OCI-M1 (cell line): ENCODE measurements at places on chromosomes 2 and 18.

DNA sequence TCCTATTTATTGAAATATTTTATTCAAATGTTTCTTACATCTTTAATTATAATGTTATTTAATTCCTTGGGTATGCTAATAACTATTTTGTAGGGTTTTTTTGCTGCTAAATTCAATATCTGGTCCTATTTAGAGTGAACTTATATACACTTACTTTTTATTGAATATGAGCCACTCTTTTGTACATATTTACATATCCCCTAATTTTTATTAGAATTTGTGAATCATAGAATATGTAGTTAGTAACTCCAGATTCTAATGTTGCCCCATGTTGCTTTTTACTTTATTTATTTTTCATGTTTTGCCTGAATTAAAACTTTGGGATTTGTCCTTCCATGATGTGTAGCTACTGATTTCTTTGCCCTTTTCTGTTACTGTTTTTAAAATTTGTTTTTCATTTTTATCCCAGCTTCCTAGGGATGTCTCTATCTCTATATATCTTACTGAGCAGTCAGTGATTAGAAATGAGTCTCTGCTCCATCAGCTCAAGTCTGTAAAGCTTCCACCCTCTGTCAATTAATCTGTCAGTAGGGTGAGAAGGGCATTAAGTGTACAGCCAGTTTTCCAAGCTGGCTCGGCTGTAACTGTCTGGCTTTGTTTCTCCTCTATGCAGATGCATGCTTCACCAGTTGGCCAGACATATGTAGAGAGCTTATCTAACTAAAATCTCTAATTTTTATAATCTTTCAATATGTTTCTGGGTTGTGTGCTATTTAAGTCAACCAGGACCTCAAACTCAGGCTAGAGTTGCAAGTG is 256.9 kb downstream of the CDH19 start:
- DNase-seq = no peak

- DNase-seq = no peak
Measured at GRCh38 chr2:169946092-169946491, 118.8 kb downstream of the UBR3 start.

DNA sequence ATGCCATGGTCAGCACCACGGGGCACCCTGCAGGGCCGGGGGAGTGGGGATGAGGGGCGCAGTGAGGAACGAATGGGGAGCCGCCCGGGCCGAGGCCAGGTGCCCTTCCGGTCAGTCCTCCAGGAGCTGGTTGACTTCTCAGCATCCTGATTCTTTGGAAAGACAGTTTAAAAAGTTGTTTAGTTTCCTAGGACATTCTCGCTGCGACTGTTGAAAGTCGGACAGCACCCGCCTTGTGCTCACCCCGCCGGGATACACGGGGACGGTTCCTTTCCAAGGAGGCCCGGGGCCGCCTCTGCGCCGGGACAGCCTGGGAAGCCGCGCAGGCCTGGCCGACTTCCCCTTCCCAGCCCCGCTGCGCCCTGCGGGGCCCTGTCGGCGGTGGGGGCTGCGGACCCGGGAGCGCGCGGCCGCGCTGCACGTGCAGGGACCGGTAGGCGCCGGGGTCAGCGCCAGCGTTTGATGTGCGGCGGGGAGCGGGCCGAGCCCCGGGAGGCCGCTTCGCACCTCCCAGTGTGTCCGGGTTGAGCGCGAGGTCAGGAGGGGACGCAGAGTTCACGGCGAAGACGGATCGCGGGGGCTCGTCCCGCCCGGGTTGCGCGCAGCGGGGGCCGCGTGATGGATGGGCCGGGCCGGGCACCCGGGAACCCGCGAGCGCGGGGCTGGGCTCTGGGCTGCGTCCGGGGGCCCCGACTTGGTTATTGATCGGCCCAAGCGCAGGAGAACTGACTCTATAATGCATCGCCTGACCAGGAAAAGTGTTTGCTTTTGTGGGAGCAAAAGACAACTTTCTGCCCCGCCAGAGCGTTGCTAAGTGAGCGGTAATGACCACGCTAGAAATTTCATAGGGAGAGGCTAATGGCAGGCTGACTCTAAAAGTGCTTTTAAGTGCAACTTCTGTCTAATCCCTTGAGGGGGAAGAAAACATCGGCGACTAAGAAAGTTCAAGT is 28.0 kb upstream of the SMIM21 start:
- DNase-seq = no peak

- DNase-seq = no peak
Measured at GRCh38 chr2:20129331-20130159, 78.1 kb upstream of the LAPTM4A start.

GRCh38 chr18:79841936-79842335 is 44.2 kb downstream of the KCNG2 start:
- DNase-seq = no peak

DNA sequence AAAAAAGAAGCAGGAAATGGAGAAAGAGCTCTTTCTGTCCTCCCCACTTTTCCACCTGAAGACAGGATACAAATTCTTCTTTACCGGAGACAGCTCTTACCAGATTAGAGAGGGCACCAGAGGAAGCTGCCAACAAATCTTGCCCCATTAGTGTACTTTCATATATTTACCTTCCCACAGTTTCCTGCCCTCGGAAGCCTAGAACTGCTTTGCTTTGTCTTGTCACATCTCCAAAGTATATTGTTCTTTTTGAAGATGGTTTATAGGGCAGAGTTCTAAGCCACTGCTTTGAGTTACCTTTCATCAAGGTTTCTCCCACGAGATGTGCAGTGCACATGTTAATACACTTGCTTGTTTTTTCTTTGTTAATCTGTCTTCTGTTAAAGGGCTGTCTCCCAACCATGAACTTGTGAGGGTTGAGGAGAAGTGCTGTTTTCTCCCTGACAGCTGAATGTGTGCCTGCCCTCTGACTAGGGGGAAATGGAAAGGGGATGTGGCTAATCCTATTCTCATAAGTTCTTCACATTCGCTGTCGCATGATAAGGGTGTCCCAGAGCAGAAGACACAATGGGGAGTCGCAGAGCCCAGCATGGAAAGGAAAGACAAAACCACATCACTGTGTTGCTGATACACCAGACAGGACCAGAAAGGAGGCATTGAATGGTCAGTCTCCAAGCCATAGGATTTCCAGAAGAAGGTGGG is 24.2 kb downstream of the CENPA start:
- peak; percentile 73 for DNase-seq

GRCh38 chr2:182705761-182706160 is 10.3 kb upstream of the DNAJC10 start:
- no peak for DNase-seq

GRCh38 chr2:50042771-50043170 is 888.5 kb upstream of the FSHR start:
- peak; percentile 4 for DNase-seq

GRCh38 chr2:33229646-33230045 is 246.8 kb upstream of the RASGRP3 start:
- DNase-seq = no peak

DNA sequence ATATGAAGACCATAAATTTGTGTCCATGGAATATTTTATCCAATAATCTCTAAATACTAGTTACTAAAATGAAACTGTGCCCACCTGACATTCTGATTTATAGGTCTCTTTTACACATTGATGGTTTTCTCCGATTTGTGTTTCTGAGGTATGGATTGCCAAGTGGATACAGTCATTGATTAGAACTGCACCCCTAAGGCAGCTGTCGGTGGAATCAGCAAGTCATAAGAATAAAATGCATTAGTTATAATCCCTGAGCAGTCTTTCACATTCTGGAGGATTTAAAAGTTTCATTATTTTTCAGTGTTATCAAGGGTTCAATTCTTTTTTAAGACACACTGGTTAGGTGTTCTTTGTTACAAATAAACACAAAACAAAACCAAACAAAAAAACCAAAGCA is 6.0 kb downstream of the CAVIN2 start:
- DNase-seq = no peak

GRCh38 chr2:11899264-11899818 is 152.9 kb downstream of the LPIN1 start:
- no peak for DNase-seq

DNA sequence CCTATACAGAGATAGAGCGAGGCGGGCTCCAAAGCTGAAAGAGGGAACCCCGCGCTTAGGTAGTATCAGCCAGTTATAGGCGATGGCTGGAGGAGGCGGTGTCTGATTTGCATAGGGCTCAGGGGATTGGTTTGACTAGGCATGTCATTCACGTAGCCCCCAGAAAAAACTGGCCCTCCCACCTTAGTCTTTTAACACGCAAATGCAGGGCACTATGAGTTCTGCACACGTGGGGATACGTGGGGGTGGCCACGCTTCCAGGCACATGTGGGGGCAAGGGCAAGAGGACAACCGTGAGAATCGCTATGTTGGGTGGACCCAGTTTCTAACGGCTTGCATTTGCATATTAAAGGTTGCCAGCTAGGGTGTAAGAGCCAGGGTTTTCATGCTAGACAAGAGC is 56.7 kb upstream of the MSTN start:
- DNase-seq = peak; percentile 59

- DNase-seq = no peak
Measured at GRCh38 chr2:24721470-24721869, 71.7 kb downstream of the PTRHD1 start.

DNA sequence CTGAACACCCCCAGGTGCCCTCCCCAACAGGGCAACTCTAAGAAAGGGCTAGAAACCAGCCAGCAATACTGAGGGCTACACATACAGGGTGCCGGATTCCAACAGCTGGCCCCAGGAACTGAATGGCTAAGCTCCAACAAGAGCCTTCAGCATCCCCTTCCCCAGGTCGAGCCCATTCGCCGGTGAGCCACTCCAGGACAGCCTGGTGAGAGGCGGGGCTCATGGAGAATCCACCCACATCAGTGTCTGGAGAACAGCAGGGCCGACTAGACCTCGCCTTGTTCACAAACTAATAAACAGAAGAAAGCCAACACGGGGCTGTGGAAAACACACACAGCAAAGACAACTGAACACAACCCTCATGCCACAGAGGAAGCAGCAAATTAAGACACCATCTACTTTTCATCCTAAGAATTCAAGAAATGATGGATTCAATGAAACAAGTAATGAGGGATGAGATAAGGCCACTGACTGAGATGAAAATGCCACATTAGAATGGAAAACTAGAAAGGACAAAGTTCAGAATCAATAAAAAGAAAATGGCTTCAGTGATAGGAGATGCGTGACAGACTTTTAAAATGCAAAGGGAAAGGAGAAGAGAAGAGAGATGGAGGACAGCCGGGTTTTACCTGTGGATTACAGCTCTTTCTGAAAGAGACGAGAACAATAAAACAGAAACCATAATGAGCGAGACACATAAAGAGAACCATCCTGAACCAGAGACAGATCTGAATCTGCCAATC is 8.2 kb downstream of the PER2 start:
- DNase-seq = no peak

DNA sequence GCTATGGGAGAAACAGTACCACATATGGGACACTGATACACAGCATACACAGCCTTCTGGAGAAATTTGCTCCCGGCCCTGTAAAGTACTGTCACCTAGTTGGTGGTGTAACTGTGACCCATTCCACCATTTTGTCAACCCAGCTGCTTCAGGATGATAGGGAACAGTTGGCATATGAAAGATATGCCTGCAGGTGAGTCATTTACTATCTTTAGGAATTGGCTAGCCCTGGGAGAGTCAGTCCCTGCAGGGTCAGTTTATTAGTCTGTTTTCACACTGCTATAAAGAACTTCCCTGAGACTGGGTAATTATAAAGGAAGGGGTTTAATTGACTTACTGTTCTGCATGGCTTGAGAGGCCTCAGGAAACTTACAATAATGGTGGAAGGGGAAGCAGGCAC is 30.0 kb upstream of the PTPRM start:
- no peak for DNase-seq

DNA sequence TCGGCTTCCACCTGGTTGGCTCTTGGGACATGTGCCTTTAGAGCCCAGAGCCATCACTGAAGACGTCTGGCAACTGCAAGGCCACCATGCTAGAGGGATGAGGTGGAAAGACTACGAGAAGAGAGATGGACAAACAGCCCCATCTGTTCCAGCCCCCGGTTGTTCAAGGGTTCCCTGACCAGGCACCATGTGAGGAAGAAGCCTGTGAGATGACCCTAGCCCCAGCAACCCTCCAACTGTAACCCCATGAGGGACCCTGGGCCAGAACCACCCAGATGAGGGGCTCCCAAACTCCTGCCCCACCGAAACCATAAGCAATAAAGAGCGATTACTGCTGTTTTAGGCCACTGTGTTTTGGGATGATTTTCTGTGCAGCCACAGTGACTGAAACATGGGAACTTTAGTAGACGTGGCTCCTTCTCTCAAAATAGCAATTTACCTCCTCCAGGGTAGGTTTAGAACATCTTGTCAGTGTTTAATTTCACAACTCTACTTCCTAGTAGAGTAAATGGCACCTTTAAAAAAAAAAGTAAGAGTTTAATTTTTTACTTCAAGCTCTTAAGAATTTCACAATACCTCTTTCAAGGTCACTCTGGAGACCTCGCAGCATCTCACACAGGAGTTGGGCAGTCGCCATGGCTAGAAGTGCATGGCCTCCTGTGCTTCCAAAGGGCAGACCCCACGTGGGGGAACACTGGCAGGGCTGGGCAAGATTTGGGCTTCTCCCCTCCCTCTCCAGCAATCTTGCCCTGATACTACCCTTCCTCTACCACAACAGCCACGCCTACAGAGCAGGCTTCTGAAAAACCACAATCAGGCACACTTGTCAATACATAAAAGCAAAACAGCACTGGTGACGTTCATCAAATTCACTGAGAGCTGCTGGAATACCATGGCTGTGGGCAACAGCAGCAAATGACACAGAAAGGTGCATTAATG is 48.8 kb downstream of the TMEM163 start:
- peak; percentile 29 for DNase-seq

DNA sequence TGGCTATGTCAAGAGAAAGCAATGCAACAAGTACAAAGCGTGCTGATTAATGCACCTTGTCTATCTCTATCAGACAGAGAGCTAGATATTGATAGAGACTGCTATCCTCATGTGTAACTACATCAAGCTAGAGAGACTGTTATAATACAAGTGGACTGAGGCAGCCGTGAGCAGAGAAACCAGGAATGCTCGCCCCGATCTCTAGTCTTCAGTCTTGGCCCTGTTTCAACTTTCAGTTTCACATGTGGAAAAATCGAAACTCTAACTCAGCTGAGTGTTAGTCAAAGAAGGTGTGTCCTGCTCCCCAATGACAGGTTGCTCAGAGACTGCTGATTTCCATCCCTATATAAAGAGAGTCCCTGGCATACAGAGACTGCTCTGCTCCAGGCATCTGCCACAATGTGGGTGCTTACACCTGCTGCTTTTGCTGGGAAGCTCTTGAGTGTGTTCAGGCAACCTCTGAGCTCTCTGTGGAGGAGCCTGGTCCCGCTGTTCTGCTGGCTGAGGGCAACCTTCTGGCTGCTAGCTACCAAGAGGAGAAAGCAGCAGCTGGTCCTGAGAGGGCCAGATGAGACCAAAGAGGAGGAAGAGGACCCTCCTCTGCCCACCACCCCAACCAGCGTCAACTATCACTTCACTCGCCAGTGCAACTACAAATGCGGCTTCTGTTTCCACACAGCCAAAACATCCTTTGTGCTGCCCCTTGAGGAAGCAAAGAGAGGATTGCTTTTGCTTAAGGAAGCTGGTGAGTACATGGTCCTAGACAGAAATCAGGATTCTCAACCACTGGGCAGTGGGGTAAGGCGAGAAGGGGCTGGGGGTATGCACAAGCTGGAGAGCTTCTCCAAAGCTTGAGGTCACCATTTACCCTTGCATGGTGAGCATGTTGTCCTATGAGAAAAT is at the start of gene RSAD2:
Gene RSAD2 (plus strand): TSS at position 376 of the 903 bp plus-strand sequence. CDS start 24 bp downstream, at position 400.
- DNase-seq = peak; percentile 90

- DNase-seq = no peak
Measured at GRCh38 chr2:66301767-66302140, 133.2 kb upstream of the MEIS1 start.

- no peak for DNase-seq
Measured at GRCh38 chr18:29104671-29105070, 927.7 kb upstream of the CDH2 start.
